ENCODE measurements at places on chromosomes 7 and 10.

DNA sequence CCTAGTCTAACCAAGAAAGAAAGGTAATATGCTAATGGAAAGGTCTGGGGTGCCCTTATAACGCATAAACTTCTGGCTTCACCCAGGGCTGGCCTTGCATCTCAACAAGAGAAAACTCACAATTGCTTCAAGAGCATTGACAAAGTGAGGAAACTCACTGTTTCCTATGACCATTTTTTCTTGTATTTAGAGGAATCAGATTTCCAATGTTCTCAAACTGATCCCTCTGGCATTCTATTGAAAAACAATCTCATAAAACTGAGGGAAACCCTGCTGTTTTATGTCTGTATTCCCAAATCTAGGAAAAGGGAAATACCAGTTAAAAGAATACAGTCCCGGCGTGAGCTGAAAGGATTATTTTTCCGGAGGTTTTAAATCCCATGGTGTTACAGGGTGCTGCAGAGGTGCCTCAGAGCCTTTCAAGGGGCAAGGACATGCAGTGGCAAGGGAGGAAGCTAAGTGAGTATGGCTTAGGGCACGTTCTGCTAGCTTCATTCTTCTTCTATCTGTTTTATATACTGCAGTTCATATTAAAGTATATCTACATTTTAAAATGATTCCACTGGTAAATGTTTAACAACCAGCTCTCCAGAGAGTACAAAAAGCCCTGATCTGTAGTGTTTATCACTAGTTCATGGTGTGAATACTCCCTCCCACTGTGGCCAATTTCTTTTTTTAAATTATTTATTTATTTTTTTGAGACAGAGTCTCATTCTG lies 68.7 kb downstream of the CAV1 start:
- peak; percentile 60 for DNase-seq

DNA sequence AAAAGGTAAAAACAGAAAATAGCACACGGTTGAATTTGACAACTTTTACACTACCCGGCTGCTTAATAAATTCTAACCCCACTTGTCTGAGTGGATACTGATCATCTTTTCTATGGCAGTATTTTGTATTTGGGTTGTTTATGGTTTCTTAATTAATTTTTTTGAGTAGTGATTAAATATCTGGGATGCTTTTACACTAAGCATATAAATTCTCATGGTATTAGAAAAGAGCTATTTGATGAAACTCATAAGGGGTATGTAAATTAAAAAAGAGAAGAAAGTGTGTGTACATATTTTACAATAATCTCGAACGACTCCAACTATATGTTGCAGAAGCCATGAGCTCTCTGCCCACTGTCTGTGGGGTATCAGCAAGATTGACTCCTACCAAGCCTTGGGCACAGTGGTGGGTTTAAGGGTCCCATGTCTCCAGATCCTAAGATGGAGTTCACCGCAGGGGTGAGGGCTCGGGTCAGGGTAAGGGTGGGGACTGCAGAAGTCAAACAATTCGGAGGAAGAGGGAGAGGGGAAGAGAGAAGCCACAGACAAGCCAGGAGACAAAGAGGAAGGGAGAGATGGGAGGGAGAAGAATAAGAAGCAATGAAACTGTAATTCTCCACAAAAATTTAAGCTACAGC lies 7.6 kb upstream of the HOXA13 start:
- DNase-seq: no peak

- DNase-seq: peak; percentile 35
Observed at GRCh38 chr10:102628451-102628911, 15.8 kb upstream of the TRIM8 start.

- no peak for DNase-seq
Observed at GRCh38 chr10:69141304-69141703, 17.3 kb downstream of the VPS26A start.

GRCh38 chr10:116073510-116073909 lies 199.5 kb downstream of the GFRA1 start:
- DNase-seq: no peak

DNA sequence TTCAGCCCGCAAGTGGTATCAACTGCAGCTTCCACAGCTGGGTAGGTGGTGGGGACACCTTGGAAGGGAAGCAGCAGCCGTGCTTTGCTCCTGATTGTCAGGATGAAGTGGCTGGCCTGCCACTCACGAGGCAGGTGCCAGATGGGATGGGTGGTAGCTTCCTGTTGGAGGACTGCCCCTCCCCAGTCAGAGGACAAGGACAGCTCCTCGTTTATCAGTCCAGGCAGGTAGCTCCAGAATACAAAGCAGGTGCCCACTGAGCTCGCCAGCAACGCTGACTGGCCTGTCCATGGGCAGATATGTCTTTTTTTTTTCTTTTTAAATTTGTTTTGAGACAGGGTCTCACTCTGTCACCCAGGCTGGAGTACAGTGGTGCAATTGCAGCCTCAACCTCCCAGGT lies 431.3 kb downstream of the GALNT17 start:
- no peak for DNase-seq

GRCh38 chr10:78366663-78367411 lies 333.2 kb downstream of the RPS24 start:
- DNase-seq: no peak

GRCh38 chr7:90894122-90894521 lies 298.0 kb downstream of the CDK14 start:
- DNase-seq: no peak

DNA sequence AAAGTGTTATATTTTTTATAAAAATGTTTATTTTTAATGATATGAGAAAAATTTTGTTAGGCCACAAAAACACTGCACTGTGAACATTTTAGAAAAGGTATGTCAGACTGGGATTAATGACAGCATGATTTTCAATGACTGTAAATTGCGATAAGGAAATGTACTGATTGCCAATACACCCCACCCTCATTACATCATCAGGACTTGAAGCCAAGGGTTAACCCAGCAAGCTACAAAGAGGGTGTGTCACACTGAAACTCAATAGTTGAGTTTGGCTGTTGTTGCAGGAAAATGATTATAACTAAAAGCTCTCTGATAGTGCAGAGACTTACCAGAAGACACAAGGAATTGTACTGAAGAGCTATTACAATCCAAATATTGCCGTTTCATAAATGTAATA lies 64.8 kb upstream of the CAPZA2 start:
- peak; percentile 35 for DNase-seq

- DNase-seq: no peak
Observed at GRCh38 chr7:296373-296945, 6.5 kb downstream of the FOXL3 start.

DNA sequence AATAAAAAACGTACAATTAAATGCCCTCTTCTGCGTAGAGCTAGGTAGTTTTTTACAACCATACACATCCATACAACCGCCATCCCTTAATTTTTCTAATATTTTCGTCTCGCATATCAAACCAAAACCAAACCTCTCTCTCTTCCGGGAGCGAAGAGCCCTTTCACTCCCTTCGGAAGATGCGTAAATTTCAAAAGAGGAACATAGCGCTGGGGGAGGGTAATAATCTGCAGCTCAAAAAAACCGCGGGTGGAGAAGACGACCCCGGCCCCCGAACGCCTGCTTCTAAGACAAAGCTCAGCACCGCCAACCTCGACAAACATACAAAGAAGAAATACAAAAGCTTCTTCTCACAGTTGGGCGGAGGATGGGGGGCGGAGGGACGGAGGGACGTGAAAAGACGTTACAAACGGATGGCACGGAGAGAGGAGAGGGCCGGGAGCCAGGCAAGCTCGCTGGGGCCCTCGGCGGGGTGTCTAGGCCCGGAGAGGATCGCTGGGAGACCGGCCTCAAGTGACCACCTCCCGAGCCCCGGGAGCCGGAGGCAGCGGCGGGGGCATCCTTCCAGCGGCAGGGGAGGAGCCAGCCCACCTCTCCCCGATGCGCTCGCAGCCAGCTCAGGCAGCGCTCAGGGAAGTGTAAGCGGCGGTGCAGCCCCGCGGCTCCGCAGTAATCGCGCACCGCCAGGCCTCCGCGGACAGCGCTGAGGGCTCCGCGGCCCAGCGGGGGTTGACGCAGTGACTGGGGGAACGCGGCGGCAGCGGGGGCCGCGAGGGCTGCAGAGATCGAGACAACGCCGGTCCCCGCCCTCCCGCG lies 851 bp downstream of the MKRN1 start:
- peak; percentile 75 for DNase-seq

GRCh38 chr7:25786936-25787335 lies 365.1 kb upstream of the NFE2L3 start:
- DNase-seq: peak; percentile 21

- DNase-seq: peak; percentile 20
Observed at GRCh38 chr10:94496010-94496409, 49.6 kb upstream of the HELLS start.

GRCh38 chr10:77377678-77378352 lies 259.8 kb downstream of the KCNMA1 start:
- DNase-seq: no peak

- DNase-seq: peak; percentile 85
Observed at GRCh38 chr10:102546606-102547320, 43.0 kb downstream of the SUFU start.
